ENCODE measurements at places on chromosomes 5 and 9.

DNA sequence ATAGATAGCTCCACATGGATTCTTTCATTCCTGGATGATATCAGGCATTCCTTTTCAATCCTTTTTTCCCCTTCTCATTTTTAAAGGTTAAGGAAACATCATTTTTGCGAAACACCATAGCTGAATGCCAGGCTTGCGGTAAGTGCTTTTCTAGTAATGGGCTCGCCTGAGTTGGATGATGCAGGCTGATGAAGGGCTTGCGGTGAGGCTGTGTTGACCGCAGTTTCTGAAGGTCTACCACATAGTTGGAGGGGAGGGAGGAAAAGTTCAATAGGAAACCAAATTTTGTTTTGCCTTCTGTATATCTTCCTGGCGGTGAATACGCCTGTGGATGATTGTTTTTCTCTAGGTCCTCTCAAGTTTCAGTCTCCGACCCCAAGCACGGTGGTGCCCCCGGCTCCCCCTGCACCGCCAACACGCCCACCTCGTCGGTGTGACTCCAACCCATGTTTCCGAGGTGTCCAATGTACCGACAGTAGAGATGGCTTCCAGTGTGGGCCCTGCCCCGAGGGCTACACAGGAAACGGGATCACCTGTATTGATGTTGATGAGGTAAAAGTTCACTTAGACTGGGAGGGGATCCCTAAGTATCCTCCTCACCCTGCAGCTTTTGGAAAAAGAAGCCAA, 24.3 kb downstream of the THBS4 start:
- DNase-seq: no peak

- DNase-seq: no peak
Observed at GRCh38 chr5:81214848-81215247, 18.3 kb upstream of the CKMT2 start.

DNA sequence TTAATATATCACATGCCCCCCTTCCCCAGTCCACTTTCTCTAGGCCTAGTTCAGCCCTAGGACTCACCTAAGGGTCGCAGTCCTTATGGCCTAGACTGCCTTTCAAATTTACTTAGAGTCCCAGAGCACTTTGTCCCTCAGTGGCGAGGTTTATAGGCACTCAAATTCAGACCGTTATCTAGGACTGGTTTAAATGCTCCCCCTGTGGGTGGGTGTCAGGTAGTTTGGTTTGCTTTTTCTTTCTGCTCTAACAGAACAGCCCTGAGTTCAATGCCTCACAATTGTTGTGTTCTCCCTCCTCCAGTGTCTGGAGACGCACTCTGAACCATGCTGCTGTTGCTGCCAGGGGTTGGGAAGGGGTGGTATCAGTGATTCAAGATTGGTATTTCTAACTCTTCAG, 317.1 kb downstream of the MAT2B start:
- DNase-seq: no peak

DNA sequence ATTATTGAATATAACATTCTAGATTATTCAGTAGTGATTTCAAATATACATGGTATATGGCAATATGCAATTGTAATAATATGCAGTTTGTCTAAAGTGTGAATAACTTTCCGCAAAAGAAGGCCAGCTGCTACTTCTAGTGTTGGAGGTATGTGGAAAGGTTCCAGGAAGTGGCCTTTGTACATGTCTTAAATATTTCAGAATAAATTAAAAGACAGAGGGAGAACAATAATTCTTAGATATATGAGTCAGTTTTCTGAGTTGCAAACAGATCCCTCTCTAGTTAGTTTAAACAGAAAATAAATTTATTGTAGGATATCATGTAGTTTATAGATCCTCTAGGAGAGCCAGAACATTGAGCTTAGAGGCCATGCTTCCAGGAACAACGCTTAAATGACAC, 210.8 kb upstream of the ELL2 start:
- no peak for DNase-seq

GRCh38 chr5:31939151-31939550, 235.0 kb downstream of the GOLPH3 start:
- DNase-seq: no peak

GRCh38 chr5:83844449-83845068, 123.9 kb upstream of the HAPLN1 start:
- DNase-seq: no peak

DNA sequence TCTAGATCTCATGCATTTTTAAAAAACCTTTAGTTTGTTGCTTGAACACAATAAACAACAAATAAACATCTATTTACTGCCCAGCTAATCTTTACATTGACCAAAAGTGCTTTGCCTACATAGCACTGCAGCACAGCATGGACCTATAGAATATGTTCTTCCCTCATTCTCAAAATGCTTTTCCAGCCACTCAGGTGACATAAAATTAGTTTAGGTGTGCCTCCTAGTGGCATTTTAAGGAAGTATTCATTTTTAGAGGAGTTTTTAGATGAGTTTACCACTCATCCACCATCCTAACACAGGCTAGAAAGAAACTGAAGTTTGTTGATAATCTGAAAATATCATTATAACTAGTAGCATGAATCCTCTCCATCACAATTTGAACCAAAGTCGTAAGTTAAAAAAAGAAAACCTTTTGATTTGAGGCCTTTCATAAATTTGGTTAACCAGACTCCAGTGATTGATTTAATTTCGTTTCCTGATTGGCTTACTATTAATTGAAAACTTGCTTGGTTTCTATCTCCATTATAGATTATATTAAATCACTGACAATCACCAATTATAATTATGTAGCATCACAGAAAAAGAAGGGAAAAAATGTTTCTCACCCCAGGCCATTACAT, 12.6 kb downstream of the PLGRKT start:
- no peak for DNase-seq

DNA sequence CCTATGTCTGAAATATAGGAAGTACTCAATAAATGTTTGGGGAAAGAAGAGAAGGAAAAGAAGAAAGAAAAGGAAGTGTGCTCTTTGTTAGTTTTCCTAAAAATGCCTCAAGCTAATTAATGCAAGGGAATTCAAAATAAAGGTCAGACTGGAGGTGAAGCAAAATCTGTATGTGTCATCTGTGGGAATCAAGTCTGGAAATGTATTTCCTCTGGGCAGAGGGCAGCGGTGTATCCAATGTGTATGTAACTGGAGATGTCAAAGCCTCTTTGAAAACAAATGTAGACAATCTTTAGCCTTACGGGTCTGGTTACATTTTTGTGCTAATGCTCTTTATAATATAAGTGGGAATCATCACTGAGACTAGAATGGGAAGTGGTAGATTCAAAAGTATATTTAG, 471.4 kb downstream of the MAN2A1 start:
- DNase-seq: no peak
